Stimulated activated CD8-positive, alpha-beta memory T cell treated with anti-CD3 and anti-CD28 coated beads, Interleukin-2, amount 100 ng/mL, for 48 hours (primary cell): ENCODE measurements at places on chromosomes 16 and 17.

DNA sequence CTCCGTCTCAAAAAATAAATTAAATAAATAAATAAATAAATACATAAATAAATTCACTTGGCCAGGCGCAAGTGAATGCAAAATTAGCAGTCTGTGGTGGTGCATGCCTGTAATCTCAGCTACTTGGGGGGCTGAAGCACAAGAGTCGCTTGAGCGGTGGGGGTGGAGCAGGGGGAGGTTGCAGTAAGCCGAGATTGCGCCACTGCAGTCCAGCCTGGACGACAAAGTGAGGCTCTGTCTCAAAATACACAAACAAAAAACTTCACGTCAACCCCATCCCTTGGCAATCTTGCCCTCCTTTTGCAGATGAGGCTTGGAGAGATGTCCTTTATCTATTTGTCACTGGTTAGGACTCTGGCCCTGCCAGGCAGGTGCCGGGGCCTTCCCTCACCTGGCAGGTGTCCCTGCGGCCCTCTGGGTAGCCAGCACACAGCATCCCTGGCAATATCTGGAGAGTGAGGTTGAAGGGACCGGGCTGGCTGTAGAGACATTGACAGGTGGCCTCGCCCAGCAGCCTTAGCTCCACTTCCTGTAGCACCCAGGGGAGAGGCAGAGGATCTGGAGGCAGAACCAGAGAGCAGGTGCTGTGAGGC lies 4.4 kb downstream of the PRSS36 start:
- DNase-seq: no peak

GRCh38 chr17:75096082-75096625 lies 8.4 kb downstream of the SLC16A5 start:
- no peak for DNase-seq

DNA sequence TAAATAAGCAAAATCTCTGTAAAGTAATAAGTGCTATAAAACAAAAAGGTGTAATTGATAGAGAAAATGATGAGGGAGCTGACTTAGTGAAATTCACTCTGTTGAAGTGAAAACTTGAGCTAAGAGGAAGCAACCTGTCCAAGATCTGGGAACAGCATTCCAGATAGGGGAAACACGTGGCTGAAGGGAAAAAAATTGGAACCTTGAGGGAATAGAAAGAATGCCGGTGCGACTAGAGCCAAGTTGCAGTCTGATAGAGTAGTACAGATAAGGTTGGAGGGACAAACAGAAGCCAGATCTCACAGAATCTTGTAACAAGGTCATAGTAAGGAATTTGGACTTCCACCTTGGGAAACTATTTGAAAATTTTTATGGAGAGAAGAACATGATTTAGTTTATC lies 623 bp upstream of the DDX52 start:
- no peak for DNase-seq

- DNase-seq: no peak
Measured at GRCh38 chr16:56488035-56488434, 31.8 kb downstream of the BBS2 start.

DNA sequence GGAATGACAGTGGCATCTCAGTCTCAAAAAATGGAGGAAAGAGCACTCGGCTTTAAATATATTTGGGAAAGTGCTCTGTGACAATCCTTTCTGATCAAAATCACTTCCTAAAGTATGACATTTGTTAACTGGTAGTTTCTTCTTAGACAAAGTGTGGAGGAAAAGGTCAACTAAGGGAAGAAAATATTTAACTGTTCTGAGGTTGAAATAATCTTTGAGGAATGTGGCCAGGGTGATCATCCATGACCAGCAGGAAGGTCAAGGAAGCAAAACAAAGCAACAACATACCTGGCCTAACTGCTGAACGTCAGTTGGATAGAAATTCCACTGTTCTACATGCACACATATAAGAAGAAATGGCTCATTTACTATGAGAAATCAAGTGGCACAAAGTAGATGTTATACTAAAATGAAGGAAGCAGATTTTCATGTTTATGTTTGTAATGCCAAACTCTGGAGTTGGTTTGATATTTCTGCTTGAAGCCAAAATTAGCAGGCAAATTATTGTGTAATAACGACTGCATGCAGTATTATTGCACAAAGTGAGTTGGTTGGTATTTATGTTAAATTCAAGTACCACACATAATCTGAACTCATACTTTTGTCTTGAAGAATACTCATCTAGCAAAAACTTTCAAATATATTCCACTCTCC lies 87.3 kb upstream of the CORO6 start:
- DNase-seq: no peak

DNA sequence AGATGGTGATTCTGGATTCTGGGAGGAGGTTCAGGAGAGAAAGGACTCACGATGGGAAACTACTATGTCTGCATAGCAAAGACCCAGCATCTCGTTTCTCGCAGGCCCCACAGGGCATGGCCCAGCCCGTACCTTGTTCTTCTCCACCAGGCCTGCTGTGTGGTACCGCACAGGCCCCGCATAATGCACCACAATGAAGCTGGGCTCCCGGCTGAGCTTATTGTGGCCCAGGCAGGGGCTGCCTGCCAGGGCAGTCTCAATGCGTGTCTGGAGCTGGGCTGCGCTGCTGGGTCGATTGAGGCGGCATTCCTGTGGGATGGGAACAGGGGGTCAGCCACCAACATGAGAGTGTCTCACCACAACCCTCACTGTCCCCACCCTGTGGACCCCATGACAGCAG lies 20.4 kb downstream of the ZNHIT3 start:
- DNase-seq: no peak

DNA sequence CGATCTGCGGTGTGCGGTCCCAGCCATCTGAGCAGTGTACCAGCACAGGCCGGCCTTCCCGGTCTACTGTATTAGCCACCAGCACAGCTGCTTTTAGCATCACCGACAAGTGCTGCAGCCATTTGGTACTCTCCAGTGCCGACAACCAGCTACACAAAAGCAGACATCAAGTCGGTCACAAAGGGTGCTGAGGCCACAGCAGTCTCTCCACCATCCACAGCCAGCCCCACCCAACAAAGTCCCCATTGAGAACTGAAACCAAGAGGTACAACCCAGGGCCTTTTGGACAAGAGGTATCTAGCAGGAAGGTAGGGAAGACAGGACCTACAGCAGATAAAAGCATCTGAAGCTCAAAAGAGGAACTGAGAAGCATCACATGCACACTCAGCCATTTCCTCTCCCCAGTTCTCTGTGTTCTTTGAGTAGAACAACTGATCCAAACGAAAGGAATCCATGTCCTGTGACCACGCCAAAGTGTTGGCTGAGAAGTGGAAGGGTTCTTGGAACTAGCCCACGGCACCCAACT lies 9.5 kb downstream of the MTMR4 start:
- DNase-seq: no peak

- DNase-seq: no peak
Measured at GRCh38 chr17:74147056-74147835, 56.2 kb upstream of the RPL38 start.

DNA sequence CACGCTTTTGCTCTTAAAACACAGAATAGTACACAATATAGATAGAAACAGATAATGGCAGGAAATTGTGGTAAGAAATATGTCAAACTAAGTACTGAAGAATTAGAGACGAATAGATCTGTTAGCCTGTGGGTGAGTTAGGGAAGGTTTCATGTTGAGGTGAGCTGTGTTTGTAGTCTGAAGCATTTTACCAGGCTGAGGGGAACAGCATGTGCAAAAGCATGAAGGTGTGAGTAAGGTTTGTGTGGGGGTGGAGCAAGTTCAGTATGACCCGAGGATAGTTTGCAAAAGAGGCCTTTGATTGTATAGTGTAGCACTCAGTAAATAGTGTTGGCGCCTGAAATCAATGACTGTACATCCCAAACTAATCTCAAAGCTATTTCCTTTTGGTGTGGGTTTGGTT lies 13.8 kb downstream of the IGSF6 start:
- DNase-seq: no peak

GRCh38 chr17:32875923-32876416 lies 954 bp downstream of the MYO1D start:
- DNase-seq: no peak
